ENCODE measurements at places on chromosomes 12 and 14.

DNA sequence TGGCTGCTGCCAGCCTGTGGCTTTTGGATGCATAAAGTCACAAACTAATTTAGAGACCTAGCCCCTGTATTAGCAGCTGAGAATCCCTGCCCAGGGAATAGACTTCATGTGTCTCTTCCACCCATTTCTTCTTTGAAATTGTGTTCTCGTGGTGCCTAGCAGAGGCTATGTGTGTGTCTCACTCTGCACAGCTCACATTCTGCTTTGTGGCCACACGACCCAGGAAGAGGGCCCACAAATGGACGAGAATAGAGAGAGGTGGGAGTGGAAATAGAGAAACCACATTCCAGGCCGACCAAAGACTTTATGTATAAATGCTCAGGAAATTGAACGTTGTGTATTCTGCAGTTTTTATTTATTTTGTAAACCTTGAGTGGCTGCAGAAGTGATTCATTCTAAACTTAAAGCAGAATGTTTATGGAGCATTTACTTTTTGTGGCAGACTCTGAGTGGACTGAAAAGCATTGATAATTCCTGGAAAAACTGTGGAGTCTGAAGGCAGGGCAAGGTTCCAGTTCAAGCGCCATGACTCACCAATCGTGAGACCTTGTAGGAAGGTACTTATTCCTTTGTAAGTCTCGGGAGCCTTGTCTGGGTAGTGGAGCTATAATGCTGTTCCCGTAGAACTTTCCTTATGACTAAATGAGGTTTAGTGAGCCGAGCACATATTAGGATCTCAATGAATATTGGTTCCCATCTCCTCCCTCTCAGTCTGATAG lies 9.1 kb downstream of the B4GALNT3 start:
- DNase-seq: no peak

- DNase-seq: no peak
These were observed 8.8 kb downstream of the ART4 start for GRCh38 chr12:14834509-14834908.

GRCh38 chr14:55851301-55851700 lies 266.9 kb upstream of the PELI2 start:
- DNase-seq: no peak

GRCh38 chr12:15536446-15536845 lies 214.1 kb downstream of the PTPRO start:
- no peak for DNase-seq

- DNase-seq: peak; percentile 24
These were observed 833 bp upstream of the BHLHE41 start for GRCh38 chr12:26125400-26126339.

GRCh38 chr14:91389150-91389549 lies 28.5 kb downstream of the CCDC88C start:
- no peak for DNase-seq

DNA sequence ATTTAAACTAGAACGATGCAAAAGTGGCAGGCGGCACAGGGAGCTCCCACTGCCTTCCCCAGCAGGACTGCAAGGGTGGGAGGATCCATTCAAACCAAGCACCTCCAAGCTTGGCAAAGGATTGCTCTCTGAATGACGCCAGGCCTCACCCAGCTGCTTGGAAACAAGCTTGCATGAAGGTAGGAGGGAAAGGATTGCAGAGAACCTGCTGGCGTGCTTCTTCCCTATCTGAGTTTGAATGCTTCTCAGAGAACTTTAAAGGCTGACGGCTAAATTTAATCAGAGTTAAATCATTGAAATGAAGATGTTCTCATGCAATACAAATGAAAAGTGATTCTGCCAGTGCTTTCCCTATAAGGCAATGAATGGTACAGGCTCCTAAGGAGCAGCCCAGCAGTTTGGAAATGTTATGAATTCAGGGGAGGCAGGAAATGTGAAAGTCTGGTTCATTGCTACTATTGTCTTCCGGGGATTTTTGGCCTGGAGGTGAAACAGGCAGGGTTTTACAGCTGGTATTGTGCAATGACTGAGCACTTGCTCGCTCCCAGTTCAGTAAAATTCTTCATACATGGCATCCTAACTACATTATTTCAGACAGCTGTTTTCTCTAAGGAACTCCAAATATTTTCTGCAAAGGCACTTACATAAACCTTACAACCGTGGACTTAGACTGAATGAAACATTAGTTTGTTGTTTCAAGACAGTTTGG lies 31.9 kb upstream of the DUSP6 start:
- DNase-seq: peak; percentile 91

DNA sequence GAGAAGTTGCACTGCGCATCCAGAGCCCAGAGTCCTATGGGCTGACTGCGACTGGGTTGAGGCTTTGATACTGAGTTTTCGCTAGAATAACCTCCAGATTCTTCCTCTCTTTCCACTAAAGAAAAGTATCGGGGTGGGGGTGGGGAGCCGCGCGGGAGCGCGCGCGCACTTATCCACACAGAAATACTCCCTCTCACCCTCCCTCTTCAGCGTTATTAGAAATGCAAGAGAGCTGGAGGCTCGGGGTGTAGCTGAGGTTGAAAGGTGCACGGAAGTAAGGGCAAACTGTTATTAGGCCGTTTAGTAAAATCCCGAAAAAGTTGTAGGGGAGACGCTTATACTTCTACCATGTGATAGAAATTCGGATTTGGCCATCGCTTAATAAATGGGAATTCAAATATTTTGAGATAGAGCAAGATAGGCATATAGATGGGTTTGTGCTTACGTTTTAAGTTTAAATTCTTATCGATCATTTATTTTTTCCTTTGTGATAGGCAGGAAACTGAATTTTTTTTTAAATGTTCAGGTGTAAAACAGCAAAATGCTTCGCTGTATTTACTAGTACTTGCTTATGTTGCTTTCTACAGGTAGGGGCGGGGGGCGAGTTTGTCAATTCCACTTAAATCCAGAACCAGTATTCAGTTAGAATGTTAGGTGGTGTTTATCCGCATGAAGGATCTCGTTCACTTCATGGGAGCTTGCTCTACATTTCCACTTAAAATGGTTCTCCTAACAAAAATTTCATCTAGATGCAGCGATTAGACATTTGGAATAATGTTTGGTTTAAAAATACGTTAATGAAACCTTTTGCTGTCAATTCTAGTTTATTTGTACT lies 1.1 kb downstream of the ARHGAP5 start:
- DNase-seq: peak; percentile 19

DNA sequence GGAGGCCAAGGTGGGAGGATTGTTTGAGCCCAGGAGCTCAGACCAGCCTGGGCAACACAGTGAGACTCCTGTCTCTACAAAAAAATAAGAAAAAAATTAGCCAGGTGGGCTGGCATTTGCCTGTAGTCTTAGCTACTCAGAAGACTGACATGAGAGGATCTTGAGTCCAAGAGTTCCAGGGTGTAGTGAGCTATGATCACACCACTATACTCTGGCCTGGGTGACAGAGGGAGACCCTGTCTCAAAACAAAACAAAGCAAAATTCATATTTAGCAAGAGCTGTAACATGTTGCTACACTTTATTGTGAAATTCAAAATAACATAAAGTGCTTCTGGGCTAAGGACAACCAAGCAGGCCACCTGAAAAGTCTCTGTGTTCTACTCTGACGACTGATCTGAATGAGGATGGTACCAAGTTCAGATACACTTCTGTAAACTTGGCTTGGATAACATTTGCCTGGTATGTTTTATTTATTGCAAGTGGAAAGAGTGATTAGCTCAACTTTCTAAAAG lies 11.6 kb upstream of the STRN3 start:
- DNase-seq: no peak

DNA sequence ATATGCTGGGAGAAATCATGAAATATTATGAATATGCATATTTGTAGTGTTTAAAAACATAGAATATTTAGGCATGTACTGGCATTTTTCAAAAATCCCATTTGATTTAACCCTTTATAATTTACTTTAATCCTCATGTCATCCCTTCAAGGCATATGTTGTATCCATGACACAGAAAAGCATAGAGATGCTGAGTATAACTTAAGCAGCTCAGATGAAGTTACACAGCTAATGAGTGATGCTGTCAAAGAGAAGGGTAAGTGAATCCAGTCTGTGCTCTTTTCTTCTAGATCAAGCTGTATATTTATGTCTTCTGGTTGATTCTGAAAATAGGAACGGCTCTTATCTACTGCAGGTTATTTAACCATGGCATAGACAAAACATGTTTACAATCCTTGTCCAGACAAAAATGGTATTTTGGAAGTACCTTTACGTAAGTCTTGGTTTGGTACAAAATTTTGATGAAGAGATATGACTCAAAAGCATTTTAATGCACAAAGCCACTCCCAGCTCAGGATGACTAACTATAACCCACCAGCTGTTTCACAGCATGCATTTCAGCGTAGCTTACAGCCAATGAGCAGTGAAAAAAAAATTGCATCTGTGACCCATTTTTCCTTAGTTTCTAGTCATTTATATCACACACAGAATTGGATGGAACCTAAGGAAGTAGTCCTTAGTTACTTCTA lies 201.7 kb downstream of the STXBP6 start:
- DNase-seq: no peak

- no peak for DNase-seq
These were observed 83.5 kb upstream of the C14orf180 start for GRCh38 chr14:104496095-104496494.

GRCh38 chr12:6337958-6338433 lies 3.9 kb downstream of the TNFRSF1A start:
- no peak for DNase-seq

DNA sequence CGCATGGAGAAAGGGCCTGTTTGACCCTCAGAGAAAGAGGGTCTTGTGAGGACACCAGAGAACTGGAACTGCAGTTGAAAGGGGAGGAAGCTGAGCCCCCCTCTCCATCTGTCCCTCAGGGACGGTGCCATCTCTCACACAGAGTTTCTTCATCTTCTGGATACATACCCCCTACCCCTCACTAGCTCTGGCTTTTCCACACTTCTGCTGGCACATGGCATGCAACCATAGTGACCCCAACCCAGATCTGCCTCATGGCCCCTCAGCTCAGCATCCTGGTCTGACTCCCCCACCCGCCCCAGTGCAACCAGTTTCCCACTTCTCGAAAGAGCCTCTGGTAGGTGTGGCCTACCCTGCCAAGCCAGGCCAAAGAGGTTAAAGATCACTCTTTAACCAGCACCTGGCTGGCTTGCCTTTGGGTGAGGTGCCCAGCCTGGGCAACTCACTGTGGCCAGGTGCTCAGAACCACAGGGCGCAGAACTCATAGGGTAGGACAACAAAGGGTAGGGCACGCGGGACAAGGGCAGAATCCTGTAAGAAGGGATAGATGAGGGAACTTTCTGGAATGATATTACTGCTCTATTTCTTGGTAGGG lies 25.8 kb downstream of the GALNT16 start:
- no peak for DNase-seq

DNA sequence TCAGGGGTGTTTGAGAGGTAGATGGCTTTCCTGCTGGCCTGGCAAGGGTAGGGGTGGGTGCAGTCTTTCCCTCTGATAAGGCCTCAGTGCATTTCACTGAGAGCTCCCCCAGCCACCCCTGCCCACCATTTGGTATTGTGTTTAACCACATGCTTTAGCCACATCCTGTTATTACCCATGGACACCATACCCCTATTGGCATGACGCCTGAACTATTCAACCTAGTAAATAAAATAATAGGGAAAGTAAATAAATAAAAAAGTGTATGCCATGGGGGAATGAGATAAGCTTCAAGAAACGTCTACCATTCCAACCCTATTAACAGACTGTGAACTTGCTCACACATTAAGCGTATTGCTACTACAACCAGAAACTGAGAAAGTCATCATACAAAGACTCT lies 7.6 kb upstream of the LGR5 start:
- DNase-seq: no peak

- no peak for DNase-seq
These were observed 174.8 kb upstream of the AVPR1A start for GRCh38 chr12:63325757-63326156.

- DNase-seq: no peak
These were observed 23.3 kb downstream of the ZFC3H1 start for GRCh38 chr12:71640316-71640715.

- DNase-seq: no peak
These were observed 174.1 kb upstream of the PDZRN4 start for GRCh38 chr12:41013881-41014642.

GRCh38 chr14:74909911-74910310 lies 13.1 kb downstream of the RPS6KL1 start:
- DNase-seq: no peak

DNA sequence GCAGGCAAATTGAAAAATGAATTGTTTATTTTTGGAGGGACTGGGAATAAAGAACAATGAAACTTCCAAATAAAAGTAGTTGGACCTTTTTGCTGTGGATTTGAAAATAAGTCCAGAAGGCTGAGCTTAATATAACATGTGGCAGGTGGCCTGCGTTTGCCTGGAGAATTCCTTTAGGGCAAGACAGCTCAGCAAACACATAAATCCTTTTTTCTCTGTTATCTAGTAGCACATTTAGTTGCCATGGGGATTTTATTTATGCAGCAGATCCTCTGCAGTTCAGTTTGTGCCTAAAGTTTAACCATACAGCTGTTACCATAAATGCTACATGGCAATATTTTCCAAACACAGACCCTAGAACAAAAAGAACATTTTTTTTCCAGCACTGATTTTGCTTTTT lies 180.0 kb downstream of the NPAS3 start:
- DNase-seq: no peak

DNA sequence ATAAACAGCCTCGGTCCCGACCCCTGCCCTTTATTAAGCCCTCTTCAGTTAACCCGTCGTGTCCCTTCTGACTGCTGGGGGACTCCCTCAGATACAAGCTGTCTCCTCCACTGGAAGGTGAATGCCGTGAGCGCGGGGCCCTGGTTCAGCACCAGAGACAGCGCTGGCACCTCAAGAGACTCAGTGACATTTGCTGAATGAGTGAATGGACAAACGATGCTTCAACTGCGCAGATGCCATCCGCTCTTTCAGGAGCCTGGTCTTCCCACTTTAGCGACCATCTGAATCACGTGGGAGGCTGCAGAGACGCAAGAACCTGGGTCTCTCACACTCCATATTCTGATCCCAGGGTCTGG lies 92.6 kb upstream of the SFSWAP start:
- DNase-seq: no peak

GRCh38 chr14:72513965-72514659 lies 379.8 kb downstream of the DPF3 start:
- no peak for DNase-seq

DNA sequence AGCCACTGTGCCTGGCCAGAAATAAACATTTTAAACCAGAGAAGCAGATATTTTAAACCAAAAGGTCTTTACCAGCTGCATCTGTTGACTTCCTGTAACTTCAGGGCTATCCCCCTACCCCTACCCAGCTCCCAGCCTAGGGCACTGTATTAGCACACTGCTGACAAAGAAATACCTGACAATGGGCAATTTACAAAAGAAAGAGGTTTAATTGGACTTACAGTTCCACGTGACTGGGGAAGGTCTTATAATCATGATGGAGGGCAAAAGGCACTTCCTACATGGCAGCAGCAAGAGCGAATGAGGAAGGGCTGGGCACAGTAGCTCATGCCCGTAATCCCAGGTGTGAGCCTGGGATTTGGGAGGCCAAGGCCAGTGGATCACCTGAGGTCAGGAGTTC lies 26.0 kb downstream of the GEMIN2 start:
- no peak for DNase-seq
